ENCODE measurements at places on chromosomes 4 and X.

DNA sequence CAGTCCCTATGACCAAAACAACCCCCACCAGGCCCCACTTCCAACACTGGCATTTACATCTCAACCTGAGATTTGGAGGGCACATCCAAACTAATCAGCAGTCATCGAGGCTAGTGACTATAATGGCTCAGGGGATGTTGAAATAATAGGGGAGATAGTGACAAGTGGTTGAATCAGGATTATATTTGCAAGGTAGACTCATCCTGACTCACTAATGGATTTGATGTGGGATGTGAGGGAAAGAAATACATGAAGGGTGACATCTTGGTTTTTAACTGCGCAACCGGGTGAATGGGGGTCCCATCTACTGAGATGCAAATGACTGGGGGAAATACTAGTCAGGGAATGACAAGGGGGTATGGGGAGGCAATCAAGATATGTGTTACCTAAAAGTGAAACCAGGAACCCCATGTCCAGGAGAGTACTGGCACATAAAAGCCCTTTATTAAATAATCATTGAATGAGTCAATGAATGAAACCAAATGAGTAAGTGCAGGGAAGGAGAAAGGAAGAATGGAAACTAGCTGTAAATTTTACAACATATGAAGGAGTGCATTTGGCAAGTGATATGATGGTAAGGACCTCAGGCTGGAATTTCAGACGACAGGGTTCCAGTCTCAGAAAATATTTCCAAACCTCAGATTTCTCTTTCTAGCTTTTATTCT lies 78.3 kb downstream of the PARM1 start:
- no peak for DNase-seq

DNA sequence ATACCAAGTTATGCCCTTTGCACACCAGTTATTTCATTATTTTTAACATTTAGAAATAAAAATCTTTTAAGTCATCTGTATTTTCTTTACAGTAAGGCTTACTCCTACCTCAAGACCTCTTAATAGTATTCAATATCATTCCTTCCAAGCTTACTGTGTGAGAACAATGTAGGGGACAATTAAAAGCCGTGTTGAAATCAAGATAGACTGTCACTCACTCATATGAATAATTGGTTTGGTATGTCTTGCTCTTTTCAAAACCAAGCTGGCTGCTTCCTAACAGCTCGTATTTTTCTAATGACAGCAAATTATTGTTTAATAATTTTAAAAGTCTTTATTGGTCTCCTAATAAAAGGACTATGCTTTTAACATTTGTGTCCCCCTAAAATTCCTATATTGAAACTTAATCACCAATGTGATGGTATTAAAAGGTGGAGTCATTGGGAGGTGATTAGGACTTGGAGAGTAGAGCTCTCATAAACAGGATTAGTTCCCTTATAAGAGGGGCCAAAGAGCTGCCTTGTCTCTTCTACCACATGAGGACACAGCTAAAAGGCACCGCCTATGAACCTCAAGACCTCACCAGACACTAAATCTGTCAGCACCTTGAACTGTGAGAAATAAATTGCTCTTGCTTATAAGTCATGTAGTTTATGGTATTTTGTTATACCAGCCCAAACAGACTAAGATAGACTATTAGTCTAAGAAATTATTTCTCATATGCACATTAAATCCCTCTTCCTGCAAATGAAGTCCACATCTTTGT lies 4.1 kb downstream of the ABCB7 start:
- DNase-seq: no peak

GRCh38 chr4:88791274-88791673 lies 93.6 kb upstream of the NAP1L5 start:
- DNase-seq: no peak

- DNase-seq: no peak
Observed at GRCh38 chrX:138001226-138001625, 435.3 kb downstream of the ZIC3 start.

- DNase-seq: no peak
Observed at GRCh38 chrX:121236040-121236439, 188.6 kb downstream of the GLUD2 start.

- no peak for DNase-seq
Observed at GRCh38 chr4:94889946-94890345, 132.2 kb downstream of the BMPR1B start.

DNA sequence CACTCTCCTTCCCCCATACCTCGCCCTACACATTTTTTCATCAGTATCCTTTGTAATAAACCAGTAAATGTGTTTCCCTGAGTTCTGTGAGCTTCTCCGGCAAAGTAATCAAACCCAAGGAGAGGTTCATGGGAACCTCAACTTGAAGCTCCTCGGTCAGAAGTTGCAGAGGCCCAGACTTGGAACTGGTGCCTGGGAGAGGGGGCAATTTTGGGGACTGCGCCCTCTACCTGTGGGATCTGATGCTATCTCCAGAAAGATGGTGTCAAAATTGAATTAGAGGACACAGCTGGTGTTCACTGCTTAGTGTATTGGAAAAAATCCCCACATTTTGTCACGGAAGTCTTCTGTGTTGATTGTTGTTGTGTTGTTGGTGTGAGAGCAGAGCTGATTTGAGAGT lies 70.6 kb downstream of the ATP11C start:
- DNase-seq: no peak

DNA sequence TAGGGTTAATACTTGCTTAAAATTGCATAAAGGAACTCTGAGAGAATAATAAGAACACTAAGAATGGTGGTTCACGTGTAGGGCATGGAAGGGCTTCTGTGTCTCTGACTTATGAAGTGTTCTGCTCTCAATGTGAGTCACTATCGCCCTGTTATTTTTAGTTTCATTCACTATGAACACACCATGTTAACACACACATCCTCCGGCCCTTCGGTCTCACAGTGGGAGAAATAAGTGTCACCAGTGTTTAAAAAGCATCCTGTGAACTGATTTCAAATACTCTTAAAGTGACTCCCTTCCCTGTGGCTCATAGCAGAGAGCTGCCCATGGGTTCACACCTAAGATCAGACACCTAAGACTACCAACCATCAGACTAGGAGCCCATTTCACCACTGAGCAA lies 33.8 kb upstream of the FGFBP2 start:
- DNase-seq: no peak

DNA sequence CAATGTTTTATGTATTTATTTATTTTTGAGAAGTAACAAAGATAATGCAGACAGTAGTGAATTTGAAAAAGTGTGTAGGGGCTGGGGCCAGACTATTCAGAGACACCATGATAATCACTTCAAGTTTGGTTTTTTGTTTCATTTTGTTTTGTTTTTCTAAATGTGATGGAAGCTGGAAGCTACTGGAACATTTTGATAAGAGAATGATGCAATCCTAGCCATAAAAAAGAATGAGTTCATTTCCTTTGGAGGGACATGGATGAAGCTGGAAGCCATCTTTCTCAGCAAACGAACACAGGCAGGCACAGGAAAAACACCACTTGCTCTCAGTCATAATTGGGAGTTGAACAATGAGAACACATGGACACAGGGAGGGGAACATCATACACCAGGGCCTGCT lies 706.6 kb upstream of the EPHA5 start:
- no peak for DNase-seq

DNA sequence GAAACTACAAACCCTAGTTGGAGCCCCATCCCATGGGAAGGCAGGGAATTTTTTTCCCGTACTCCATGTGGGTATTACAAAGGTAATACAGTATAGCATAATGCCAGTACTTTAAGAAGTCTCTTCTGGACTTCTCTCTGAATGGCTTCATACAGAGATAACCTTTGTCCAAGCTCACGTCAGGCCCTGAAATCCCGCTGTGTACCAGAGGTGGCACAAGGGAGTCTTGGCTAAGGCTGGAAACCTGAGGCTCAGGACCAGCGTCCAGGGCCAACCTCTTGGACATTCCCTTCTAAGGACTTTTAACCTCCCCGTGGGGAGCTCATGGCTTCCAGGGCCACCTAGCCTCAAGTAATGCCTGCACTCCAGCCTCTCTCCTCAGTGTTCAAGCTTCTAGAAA lies 338.9 kb upstream of the FAM241A start:
- no peak for DNase-seq

GRCh38 chr4:19924761-19925160 lies 326.9 kb upstream of the SLIT2 start:
- DNase-seq: no peak

All from NCI-H187 (cell line).